ENCODE measurements at places on chromosomes 6 and 20. TPM values are rescaled to one million over a fixed set of nuclear protein-coding genes. Genes with fewer than 3 reads are reported as not detected.

The BMP2 gene
- 11.4 TPM for total RNA-seq

The PBOV1 gene
- total RNA-seq: not detected

DNA sequence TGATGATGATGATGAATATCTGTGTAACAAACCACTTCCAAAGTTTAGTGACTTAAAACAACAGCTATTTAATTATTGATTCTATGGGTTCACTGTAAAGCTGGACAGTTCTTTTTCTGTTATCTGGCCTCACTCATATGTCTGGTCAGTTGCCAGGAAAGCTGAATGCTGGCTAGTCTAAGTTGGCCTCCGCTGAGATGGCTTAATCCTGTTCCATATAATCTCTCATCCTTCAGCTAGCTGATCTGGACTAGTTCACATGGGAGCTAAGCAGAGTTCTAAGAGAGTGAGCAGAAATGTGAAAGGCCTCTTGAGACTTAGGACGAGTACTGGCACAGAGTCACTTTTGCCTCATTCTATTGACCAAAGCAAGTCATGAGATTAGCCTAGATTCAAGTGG, 334.7 kb upstream of the FLRT3 start:
- peak; percentile 13 for DNase-seq

The SLC4A11 gene
- total RNA-seq: 0.36 TPM

GRCh38 chr20:61692479-61692878, 373.2 kb downstream of the TAF4 start:
- no peak for DNase-seq

Data from cerebellum (tissue), 4 donors.